ENCODE measurements at places on chromosomes 1 and 21.

GRCh38 chr1:212040629-212041412 is 5.3 kb downstream of the DTL start:
- no peak for DNase-seq

GRCh38 chr1:161190962-161191521 is 7.8 kb downstream of the ADAMTS4 start:
- no peak for DNase-seq

DNA sequence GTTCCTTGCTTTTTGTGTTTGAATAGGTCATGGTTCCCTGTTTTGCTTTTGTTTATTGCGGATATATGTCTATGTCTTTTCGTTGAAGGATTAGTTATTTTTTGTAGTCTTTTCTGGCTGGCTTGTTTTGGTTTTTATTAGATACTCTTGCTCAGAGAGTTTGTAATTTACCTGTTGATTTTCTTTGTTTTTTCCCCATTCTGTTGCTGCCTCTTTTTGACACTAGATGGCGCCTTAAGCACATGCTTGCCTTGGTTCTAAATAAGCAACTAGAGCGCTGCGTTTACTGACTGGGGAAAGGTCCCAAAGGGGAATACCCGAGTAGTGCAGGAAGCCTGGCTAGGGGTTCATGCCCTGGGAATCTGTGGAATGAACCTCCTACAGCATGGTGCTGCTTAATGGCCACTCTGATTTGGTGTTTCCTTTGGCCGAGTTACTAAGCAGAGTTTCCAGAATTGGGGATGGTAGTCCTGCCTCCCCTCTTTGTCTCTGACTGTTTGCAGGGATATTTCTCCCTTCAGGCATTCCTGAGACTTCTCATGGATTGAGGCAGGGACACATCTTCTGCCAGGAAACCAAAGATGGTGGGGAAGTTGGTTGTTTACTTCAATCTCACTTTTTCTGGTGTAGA is 143.2 kb downstream of the PTPRU start:
- no peak for DNase-seq

DNA sequence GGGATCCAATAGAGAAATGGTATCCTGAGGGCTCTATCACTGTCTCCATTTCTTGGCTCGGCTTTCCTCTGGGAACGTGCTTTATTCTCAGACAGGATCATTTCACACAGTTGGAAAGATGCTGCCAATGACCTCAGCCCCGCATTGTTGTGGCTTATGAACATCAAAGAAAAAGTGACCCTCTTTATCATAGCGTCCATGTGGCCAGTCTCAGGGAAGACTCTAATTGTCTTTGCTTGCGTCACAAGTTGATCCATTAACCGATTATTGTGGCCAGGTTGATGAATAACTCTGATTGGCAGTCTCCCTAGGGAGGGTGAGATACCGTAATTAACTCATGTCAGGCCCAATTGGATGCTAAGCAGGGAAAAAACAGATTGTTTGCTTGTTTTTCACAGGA is 10.4 kb upstream of the TMEM9 start:
- no peak for DNase-seq

GRCh38 chr21:32803651-32804050 is 32.1 kb upstream of the PAXBP1 start:
- no peak for DNase-seq

DNA sequence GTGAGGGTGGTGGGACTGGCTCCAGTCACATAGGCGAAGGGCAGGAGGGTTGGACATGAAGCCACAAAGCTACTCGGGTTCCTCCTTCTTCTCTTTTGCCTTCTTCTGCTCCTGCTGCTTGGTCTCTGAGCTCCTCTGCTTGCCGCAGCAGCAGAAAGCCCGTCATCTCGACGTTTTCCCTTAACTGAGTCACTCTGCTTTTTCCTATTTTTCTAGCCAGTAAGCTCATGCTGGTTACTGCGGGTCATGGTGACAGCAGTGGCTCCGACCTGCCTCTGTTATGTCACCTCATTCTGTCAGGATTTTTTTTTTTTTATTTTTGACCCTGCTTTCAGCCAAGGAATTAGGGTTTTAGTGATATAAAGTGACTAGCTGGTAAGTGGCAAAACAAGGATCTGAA is 2.6 kb upstream of the FMOD start:
- no peak for DNase-seq

- no peak for DNase-seq
Observed at GRCh38 chr1:236568285-236568894, 35.9 kb downstream of the HEATR1 start.

- peak; percentile 33 for DNase-seq
Observed at GRCh38 chr1:94541246-94542087, at the start of gene F3. Gene F3 (minus strand): TSS chr1:94541759. CDS start chr1:94541636, 123 bp downstream.

GRCh38 chr1:226223786-226224244 is 351 bp downstream of the MIXL1 start:
- no peak for DNase-seq

GRCh38 chr1:201370500-201370899 is 7.0 kb downstream of the TNNT2 start:
- DNase-seq: no peak

GRCh38 chr1:229230893-229231753 is 39.8 kb upstream of the RAB4A start:
- peak; percentile 83 for DNase-seq

- DNase-seq: no peak
Observed at GRCh38 chr1:63828322-63829044, 54.7 kb downstream of the ROR1 start.

DNA sequence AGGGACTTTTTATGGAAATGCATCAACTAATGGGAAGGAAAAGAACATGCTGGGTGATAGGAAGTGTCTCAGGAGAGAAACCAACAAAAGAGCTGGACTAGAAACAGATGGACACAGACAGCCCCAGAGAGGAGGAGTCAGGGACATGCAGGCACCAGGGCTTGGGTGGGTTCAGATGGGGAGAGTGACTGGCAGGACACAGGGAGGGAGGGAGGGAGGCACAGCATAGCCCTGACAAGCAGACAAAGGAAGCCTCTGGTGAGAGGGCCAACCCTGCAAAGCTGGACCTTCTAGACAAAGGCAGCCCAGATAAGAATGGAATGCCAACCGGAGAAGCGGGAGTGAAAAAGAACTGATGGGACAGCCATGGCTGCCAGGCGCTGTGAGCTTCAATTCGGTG is 568.8 kb downstream of the AJAP1 start:
- DNase-seq: no peak

All from NCI-H446 treated with DMSO at 0.1 percent for 48 hours (cell line).